NCI-H1436 treated with DMSO at 0.1 percent for 48 hours (cell line): ENCODE measurements at places on chromosomes 2 and 18.

DNA sequence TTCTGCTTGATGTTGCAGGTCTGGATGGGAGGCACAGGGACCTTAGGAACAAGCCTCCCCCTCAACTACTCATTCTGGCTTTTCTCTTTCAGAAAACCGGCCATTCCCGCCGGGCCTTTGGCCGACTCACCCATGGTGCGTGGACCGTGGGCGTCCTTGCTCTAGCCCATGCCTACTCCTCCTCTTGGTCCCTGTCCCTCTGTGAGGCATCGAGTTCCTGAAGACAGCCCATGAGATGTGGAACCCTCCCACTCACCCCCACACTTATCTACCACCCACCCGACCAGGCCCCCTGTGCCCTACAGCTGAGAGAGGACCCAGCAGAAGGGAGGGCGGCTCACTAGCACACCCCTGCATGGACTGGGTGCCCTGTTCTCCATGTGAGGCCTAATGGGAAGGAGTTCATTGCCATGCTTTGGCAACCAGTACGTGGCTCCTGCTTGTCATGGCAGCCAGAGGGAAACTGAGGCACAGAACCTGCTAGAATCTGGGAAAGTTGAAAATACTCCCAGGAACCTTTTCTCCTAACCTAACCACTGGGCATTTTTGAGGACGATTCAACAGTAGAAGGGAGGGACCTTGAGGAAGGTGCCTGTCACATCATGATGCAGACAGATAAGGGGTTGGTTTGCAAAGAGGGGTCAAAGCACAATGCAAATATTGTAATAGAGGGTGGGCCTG lies 8.5 kb downstream of the SPEG start:
- no peak for DNase-seq

GRCh38 chr2:175937216-175937615 lies 64.9 kb downstream of the LNPK start:
- no peak for DNase-seq

GRCh38 chr2:63992061-63992685 lies 27.1 kb downstream of the VPS54 start:
- DNase-seq, result no peak

- DNase-seq, result no peak
Observed at GRCh38 chr2:138994502-138994901, 214.3 kb upstream of the NXPH2 start.

DNA sequence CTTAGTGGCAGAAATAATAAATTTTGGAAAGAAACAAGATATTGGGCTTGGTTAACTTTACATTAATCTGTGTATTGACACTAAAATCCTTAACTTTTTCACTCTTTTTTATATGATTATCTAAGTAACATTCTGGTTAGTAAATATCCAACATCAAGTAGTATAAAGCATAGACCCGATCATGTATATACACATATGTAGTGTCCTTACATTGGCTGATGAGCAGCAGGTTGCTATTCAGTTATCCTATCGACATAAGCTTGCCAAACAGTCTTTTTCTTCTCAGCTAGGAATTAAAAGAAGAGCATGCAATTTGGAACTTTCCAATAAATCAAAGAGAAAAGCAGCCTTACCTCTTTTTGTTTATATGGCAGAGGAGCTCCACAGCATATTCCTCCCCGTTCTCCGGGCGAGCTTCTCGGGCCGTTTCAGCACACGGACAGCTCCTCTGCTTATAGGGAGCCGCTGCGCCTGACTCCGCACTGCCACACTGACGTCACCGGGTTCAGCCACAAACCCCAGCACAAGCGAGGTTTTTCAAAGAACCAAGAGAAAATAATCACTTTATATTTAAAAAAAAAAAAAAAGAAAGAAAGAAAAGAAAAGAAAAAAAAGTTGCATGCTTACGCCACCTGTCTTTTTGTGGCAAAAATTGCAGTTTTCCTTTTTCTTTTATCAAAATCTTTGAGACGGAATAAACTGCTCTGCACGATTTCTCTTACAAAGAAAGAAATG lies at the start of gene SCG2:
SCG2 (minus strand) TSS at position 430 of the 735 bp plus-strand sequence. CDS start 3,079 bp downstream, outside the sequence.
- peak; percentile 68 for DNase-seq
